ENCODE measurements at places on chromosomes 16 and 17.

- no peak for DNase-seq
Measured at GRCh38 chr16:83959656-83960434, 6.8 kb downstream of the OSGIN1 start.

- no peak for DNase-seq
Measured at GRCh38 chr17:34177642-34178041, 77.4 kb upstream of the CCL2 start.

GRCh38 chr17:12390631-12391030 is 275.1 kb upstream of the MYOCD start:
- DNase-seq = no peak

- DNase-seq = no peak
Measured at GRCh38 chr16:23195366-23195978, 12.9 kb downstream of the SCNN1G start.

All from NCI-H146 (cell line).